ENCODE measurements at places on chromosomes 13 and 19.
A peak's percentile ranks its signal among the peaks of the same experiment; 100 is the strongest.

DNA sequence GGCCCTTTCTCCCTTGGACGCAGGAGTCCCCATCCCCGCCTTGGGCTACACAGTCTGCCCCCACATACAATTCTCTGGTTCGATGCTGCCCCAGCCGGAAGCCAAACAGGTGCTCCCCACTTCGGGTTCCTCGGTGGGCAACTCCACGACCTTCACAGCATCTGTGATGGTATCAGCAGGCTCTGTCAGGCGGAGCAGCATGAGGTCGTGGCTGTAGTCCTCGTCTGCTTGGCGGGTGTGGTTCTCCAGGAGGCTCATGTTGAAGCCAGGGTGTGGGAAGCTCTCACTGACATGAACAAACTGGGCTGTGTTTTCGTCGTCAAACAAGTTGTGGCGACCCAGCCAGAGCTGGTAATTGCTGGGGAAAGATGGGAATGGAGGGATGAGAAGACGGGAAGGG, 3.5 kb downstream of the KLK1 start:
- DNase-seq, result peak; percentile 60

- no peak for DNase-seq
Measured at GRCh38 chr19:13016245-13016627, 21.0 kb downstream of the NFIX start.

GRCh38 chr13:48069573-48069972, 25.3 kb downstream of the MED4 start:
- no peak for DNase-seq

DNA sequence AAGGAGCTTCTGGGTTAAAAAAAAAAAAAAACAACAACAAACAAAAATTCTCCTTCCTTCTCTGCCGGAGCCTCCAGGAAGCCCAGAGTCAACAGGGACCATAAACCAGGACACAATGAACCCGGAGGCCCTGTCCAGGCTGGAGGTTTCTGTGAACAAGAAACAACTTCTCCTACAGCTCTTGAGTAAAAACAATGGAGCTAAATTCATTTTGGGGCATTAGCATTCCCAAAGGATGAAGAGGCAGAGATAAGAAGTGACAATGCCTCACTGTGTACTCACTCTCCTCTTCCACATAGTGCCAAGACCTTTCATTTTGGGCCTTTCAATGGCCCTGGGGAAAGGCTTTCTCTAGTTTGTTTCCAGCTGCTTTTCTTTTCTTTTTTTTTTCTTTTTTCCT, 9.0 kb downstream of the RHPN2 start:
- DNase-seq, result peak; percentile 47

GRCh38 chr19:9150650-9151049, 10.5 kb downstream of the ZNF317 start:
- no peak for DNase-seq

- no peak for DNase-seq
Measured at GRCh38 chr13:27370305-27370872, 54.0 kb upstream of the GTF3A start.

- no peak for DNase-seq
Measured at GRCh38 chr13:30371649-30372265, 50.5 kb upstream of the UBE2L5 start.

DNA sequence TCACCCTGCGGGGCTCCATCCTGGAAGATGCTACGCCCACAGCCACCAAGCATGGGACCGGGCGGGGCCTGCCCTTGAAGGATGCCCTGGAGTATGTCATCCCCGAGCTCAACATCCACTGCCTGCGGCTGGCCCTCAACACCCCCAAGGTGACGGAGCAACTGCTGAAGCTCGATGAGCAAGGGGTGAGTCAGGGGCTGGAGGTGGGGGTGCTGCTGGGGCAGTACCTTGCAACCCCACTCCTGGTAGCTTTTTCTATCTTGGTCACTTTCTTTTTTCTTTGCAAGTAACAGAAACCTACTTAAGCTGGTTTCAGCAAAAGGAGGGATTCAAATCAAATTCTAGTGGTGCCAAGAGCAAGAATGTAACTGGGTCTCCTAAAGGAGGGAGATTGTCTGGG, 124.1 kb downstream of the DPF1 start:
- DNase-seq, result no peak

DNA sequence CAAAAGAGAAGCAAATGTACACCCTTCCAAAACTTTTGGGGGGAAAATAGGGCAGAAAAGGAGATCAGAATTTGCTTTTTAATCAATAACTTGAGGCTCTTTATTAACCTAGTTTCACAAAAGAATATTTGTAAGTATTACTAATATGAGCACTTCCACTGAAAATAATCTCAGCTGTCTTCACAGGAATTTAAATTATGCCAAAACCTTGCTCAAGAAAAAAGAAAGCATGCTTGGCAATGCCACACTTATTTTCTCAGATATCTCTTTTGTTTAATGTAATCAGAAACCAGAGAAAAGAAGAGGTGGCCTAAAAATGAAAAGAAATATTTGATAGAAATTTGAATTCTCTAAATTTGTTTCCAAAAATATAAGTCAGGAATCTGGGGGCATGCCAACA, 234.9 kb upstream of the GPC6 start:
- DNase-seq, result no peak

GRCh38 chr19:10988380-10988779, 27.6 kb downstream of the SMARCA4 start:
- DNase-seq, result no peak

DNA sequence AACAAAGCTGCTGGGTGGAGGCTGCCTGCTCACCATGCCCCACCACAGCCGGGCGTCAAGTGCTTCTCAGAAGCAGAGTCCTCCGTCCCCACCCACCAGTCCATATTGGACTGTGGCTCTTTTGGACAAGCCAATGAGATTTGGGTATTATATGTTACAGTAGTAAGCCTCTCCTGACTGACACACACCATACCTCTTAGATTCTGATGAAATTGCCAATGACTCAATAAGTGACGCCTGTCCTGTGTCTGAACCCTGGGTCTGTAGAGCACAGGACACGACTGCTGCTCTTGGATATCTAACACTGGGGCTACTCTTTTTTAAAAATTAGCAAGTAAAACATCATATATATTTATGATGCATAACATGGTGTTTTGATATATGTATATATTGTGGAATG, 44.8 kb upstream of the UBAC2 start:
- no peak for DNase-seq

GRCh38 chr13:42992764-42993122, 702 bp upstream of the EPSTI1 start:
- DNase-seq, result no peak

- DNase-seq, result no peak
Measured at GRCh38 chr19:51122112-51122981, 2.4 kb upstream of the SIGLEC9 start.

DNA sequence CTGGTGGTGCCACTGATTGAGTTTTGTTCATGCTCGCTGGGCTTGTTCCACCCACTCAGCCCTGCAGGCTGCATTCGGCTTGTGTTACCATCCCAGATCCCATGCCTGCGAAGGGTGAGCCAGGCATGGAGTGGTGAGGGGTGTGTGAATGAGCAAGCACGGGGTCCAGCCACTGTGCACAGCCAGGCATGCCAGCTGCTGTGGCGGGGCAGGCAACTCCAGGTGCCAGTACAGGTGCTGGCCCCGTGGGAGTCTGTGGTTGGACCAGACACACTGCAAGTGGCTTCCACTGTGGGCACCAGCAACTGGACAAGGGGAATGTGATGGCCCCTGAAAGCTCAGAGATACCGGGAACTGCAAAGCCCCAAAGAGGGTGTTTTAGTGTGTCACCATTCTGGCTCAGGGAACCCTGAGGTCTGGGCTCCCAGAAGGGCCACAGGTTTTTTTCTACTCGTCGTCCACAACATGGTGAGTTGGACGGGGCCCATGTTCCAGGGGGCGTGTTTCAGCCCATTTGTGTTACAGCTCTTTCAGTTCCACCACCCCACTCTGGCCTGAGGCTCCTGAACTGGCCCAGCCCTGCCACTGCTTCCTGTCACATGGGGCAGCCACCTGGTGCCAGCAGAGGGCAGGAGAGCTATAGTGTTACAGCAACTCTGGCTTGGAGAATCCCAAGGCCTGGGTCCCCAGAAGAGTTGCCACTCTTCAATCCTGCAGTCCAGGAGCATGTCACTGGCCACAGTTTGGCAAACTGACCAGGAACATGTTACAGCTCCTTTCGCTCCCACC, 217.0 kb upstream of the OBI1 start:
- peak; percentile 89 for DNase-seq

GRCh38 chr13:60509601-60510386, 112.8 kb downstream of the TDRD3 start:
- no peak for DNase-seq

GRCh38 chr13:94057618-94058186, 421.8 kb downstream of the DCT start:
- DNase-seq, result no peak

DNA sequence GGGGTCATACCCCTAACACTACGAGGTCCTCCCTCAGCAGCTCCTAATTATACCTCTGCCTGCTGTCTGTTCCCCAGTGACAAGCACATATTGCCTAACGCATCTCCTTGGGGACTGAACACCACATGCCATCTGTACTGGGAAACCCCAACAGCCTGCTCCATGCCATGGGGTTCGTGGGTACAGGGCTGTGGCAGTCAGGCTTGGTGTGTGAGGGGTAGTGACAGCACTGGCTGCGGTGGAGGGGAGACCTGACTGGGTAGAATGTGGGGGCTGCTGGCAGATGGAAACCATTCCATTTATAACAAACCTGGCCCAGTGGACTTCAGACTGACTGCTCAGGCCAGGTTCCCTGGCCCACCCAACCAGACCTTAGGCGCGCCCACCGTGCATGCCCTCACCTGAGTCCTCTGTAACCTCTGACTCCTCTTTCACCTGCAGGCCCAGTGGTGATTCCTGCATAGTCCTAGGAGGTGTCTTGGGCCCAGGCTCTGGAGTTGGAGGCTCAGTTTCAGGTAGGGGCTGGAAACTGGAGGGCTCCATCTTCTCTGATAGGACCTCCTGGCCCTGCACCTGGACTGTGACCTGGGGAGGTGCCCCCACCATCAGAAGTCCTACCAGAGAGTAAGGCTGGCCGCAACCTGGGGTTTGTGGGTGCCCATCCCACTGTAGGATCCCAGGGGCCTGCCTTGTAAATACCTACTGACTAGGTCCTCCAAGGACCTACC, 3.0 kb downstream of the MZF1 start:
- DNase-seq, result no peak

DNA sequence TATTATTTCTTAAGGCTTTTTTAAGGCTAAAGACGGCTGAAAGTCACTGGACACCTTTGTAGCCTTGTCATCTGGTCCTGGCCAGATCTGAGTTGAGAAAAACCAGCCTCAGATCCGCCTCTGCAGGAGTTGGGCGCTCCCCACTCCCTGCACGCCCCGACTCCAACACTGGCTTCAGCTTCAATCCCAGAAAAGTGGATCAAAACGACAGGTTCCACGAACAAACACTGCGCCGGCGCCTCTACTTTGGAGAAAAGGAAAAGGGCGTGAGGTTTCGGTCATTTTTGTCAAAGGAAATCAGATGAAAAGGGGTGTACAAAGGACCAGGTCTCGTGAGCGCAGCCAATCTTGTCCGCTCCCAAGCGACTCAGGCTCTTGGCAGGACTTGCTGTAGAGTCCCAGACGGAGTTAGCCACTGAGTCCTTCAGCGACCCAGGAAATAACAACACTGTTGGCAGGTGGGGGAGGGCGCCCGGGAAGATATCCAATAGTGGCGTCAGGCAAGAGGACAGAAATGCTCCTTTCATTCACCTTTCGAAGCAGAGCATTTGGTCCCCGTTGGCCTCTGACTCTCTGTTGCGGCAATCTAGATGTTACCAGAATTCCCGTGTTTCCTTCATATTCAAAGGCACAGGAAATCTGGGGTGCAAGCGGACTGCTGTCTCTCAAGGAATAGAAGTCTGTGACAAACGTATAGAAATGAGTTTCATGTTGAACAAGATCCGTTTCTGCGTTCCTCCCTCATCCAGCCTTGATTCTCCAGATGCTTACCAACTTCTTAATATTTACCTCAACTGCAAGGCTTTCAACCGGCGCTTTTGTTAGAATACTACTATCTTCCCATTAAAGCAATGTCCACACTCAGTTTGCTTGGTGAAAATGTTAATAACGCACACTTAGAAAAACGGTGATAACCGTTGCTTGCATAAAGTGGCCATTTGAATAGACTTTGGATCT, 1.8 kb upstream of the CCNA1 start:
- DNase-seq, result peak; percentile 80

DNA sequence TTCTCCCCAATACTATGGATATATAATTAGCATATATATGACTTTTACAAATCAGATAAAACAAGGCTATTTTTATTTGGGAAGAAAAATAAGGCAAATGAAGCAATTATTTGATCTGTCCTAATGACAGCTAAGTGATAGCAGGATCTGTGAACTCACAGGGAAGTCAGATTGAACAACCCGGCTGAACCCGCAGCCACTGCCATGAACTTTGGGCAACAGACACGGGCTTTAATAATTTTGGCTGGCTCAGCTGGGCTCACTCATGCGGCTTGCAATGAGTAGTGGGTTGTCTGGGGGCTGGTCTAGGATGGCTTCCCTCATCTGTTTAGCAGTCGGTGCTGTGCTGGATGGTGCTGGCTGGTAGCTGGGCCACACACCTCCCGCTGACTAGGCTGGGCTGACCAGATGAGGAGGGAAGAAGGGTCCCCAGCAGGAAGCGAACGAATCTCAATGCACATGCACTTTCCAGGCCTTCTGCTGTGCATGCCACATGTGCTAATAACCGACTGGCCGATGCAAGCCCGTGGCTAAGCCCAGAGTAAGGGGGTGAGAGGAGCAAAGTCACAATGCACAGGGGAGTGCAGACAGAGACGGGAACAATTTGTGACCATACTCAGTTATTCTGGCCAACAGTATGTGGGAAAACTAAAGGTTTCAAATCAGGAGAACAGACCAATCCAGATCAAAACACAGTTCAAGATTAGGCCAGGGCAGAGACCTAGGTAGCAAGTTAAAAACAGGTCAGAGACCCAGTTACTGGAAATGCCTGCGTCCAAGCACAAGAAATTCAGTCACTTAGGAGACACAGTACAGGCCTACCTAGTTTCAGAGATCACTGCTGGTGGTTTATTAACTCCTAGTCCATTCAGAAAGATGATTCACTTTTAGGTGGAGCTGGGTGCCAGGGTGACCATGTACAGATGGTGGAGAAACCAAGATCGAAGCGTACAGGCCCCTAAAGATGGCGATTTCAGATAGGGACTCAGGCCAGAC, 22.3 kb downstream of the CRYL1 start:
- DNase-seq, result no peak

GRCh38 chr19:49091391-49092038, 6.3 kb downstream of the SNRNP70 start:
- DNase-seq, result no peak

- peak; percentile 93 for DNase-seq
Measured at GRCh38 chr19:50649433-50650391, at the start of gene C19orf81. Gene C19orf81 (plus strand): TSS chr19:50649445. CDS start chr19:50649445, 0 bp downstream.

DNA sequence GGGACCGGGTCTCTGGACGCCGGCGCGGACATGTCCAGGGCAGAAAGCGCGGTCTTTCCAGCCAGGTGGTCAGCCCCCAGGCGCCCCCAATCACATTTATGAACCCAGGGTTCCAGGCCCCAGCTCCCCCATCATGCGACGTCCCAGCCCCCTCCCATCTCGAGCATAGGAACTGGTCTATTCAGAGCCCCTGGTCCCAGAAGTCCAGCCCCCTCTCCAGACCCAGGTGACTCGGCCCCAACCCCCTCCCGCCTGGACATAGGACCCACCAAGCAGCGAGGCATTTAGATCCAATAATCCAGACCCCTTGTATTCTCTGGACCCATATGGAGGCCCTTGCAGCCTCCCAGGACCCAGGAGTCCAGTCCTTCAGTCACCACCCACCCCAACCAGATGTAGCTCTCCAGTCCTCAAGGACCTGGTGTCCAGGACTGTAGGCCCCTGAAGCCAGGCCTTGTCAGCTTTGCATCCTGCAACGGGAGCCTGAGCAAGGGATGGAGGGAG, 501 bp downstream of the APLP1 start:
- DNase-seq, result no peak

Measured in endodermal cell (in vitro differentiated cells).